Stimulated activated CD4-positive, alpha-beta T cell treated with anti-CD3 and anti-CD28 coated beads, Interleukin-15, amount 100 ng/mL, for 48 hours (primary cell): ENCODE measurements at places on chromosomes 6 and 20.

DNA sequence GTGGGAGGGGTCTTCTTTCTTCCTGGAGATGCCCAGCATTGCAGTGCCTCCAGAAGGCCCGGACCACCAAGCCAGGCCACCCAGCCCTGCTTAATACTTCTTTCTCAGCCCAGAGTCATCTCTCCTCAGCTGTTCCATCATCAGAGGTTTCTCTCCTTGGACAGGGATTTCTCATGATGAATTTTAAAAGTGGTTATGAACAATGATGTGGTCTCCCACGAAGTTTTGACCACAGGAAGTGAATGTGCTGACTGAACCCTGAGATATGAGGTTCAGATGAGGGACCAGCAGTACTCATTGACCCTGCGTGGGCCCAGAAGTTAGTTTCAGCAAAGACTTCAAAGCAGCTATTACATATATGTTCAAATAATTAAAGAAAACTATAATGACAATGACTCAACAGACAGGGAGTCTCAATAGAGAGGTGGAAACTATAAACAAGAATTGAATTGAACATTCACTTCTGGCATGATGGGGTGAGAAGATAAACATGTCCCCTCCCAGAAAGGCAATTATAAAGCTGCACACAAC lies 114.5 kb upstream of the SLC22A16 start:
- DNase-seq: peak; percentile 21

GRCh38 chr6:157760589-157761330 lies 62.3 kb upstream of the SNX9 start:
- no peak for DNase-seq

- DNase-seq: no peak
Observed at GRCh38 chr6:5695260-5696245, 311.2 kb downstream of the NRN1 start.

DNA sequence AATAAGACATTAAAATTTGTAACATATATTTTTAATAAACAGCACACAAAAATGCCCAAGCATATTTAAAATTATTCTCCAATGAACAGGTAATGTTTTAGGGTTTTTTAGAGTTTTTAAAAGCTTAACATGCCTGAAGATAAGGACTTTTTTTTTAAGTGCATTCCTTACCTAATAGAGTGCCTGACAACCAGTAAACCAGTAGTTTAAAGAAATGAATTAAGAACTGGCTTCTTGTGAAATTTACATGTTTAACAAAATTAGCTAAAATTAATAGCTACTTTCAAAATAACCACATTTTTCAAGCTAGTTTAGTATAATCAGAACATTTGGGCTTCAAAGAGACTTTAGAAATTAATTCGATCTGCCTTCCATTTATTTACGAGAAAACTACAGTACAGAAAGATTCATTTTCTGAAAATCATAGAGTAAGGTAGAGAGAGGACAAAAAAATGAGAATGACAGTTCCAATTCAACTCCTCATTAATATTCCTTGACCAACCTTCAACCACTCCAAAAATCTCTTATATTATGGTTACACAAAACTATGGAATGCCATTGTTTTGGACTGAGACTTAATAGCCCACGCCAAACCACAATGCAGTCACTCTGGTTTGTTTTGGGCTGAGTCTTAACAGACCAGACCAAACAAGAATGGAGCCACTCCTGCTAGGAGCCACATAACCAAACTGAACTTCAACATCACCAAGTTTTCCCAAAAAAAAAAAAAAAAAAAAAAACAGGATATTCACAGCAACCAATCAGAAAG lies 5.7 kb upstream of the PLN start:
- no peak for DNase-seq

DNA sequence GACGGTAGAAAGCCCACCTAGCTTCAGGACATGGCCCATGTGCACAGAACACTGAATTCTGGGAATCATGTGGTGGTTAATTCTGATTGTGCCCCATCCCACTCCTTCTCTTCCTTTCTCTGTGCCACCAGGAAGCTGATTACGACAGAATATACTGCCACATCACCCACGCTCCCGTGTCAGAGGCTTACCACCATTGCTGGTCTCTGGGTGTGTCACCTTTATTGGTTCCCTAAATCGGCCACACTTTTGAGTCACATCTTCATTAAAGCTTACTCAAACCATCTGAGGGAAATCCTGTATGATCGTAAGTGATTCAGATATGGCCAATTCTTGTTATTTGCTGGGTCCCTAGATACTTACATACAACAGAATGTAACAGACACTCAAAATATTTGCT lies 3.1 kb downstream of the TRMT6 start:
- peak; percentile 40 for DNase-seq

DNA sequence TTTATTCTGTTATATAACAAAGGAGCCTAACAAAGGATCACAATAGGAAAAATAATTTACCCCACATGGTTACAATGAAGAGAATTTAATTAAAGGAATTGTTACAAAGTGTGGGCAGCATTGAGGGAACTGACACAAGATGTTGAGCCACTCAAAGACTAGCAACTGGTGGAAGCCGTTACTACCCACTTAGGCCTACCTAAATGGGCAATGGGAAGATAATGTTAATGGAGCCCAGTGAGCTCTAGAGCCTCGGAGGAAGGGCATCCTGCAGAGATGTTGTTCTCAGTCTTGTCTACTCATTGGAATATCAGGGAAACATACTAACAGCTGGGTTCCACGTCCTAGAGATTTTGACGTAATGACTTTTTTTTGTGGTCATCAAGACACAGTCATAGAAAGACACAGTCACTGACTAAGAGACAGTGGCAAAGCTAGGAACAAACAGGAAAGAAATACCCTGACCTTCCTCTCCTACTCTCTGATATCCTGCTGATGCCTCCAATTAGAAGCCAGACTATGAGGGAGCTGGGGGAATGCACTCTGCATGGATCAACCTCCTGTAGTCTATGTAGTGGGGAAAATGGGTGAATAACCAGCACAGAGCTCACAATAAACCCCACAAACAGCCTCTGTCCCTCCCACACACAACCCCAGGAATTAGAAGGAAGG lies 523.8 kb upstream of the FLRT3 start:
- no peak for DNase-seq

GRCh38 chr20:19003366-19004336 lies 190.1 kb downstream of the SCP2D1 start:
- DNase-seq: no peak

DNA sequence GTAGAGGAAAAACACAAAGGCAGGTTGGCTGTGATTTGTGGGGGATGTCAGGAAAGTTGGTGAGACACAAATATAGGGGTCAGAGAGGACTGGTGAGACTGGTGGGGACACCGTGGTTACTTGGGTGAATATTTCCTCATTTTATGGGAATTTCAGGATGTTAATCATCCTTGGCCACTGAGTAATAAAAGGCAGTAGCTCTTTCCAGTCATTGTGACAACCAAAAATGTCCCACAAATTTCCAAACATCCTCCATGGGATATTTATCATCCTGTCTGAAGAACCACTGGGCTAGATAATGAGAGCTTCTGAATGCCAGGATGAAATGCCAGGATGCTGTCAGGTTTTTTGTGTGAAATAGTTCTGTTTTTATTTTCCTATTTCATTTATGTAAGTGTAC lies 374.1 kb downstream of the CD109 start:
- DNase-seq: no peak

GRCh38 chr6:41289815-41290214 lies 3.3 kb upstream of the TREM1 start:
- no peak for DNase-seq

- no peak for DNase-seq
Observed at GRCh38 chr6:1635305-1636010, 25.7 kb downstream of the FOXC1 start.

DNA sequence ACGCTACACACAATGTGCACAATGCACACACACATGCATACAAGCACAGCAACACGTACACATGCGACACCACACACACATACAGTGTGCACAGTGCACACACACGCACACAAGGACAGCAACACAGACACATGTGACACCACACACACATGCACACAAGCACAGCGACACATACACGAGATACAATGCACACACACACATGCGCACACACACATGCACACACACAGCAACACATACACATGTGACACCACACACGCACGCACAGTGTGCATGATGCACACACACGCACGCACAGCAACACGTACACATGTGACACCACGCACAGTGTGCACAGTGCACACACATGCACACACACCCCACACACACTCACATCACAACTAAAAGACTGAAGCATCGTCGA lies 327.3 kb downstream of the THBS2 start:
- no peak for DNase-seq

DNA sequence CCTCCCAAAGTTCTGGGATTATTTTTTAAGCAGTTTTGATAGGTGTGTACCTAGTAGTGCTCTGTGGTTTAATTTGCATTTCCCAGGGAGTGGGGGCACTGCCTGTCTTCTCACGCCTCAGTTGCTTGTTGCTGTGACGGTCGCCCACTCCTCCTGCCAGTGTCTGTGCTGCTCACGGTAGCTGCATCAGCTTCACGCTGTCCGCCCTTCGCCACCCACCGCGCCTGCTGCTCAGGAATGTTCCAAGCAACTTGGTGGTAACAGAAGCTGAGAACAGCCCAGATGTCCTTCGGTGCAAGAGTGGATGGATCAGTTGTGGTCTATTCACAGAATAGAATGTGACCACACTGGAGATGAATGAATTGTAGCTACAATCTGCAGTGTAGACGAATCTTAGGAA lies 22.9 kb downstream of the DNAJC5 start:
- DNase-seq: no peak

DNA sequence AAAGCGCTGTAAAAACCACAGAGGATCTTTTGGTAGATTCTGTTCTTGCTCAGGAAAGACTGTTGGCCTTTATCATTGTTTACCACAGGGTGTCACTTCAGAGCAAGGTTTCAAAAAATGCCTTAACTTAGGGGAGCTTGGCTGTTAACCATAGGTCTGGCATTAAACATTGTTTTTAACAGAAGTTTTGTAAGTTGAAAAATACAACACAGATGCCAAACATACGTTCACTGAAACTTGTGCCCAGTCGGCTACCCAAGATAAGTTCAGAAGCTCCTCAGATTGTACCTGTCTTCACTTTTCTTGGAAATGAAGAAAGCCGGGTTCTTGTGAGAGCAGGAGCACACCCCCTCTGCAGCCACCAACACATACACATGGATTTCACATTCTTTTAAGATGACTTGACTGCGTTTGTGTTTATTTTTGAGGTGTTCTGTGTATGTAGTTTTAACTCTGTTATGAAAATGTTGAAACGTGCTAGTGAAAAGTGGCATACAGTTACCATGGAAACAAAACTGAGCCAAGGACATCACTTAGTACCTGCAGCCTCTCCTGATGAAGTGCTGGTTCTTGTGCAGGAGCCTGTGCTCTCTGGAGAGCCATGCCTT lies 64.9 kb downstream of the SYCP2L start:
- no peak for DNase-seq

GRCh38 chr6:125793280-125793679 lies 2.5 kb downstream of the NCOA7 start:
- DNase-seq: no peak

DNA sequence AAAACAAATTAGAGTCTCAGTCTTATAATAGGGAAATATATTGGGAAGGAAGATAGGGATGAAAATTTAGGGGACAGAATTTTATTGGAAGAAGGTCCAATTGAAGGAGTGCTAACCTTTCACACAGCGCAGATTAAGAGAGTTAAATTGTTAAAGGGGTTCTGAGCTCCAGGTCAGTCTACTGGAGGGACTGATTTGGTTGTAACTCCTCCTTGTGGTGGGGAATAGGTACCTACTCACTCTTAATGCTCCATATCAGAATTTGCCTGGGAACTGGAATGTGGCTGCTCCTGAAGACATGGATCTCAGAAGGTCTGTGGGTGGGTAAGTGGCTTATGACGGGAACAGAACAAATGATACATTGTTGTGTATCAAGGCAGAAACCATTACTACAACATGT lies 143.5 kb downstream of the FLRT3 start:
- no peak for DNase-seq

DNA sequence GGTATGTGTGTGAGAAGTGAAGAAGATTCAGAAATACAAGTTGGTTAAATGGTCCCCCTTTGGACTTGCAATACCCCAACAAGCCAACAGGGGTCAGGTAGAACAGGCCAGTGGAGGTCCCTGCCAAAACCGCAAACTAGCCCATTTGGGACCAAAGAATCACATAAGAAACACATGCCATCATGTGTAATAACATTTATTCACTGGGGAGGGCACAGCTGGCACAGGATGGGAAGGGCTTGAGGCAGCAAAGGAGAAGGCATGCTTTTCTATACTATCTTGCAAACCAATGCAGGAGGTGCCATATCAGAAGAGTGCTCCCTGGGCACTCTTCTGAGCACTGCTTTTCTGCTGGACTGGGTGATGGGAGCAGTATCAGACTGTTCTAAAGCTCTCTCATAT lies 116.1 kb upstream of the TRAF3IP2 start:
- DNase-seq: peak; percentile 17

DNA sequence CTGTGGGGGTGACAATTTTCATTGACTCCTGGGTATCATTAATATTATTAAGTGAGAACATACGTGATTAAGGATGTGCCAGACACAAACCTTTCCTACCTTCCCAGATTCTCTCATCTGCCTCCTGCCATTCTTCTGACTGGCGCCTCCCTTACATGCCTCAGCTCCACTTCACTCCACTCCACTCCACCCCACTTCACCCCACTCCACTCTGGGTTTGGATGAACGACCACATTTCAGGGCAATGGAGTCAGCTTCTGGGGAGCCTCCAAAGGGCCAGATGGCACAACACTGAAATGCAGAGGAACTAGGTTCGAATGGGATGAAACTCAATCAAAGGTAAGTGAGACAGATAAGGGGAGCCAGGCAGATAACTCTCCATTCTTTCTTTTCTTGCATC lies 40.5 kb upstream of the LRRC1 start:
- DNase-seq: no peak

DNA sequence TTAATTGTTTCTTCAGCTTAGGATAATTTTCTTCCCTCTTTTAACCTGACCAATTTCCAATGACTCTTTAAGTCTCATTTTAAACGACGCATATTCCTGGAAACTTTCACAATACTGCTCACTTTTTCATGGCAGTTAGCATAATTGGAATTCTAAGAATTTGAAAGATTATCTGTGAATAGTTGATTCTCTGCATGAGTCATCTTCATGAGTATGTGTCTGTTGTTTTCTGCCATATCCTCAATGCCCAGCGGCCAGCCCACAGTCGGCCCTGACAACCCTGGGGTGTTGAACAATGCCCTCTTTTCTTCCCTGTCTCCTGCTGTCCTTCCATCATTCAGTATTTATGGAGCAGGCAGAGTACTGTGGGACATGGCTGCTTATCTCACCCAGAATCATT lies 554.2 kb downstream of the CDH26 start:
- DNase-seq: no peak

- DNase-seq: peak; percentile 66
Observed at GRCh38 chr6:157981395-157982101, at the start of gene SYNJ2. SYNJ2 (plus strand) TSS chr6:157981863; CDS start chr6:157981962, 99 bp downstream.

GRCh38 chr6:53464927-53465460 lies 79.9 kb downstream of the GCLC start:
- DNase-seq: no peak
